WTC11 (cell line): ENCODE measurements at places on chromosomes 12 and 14.

- DNase-seq = no peak
Measured at GRCh38 chr12:23564451-23565152, 384.9 kb downstream of the SOX5 start.

DNA sequence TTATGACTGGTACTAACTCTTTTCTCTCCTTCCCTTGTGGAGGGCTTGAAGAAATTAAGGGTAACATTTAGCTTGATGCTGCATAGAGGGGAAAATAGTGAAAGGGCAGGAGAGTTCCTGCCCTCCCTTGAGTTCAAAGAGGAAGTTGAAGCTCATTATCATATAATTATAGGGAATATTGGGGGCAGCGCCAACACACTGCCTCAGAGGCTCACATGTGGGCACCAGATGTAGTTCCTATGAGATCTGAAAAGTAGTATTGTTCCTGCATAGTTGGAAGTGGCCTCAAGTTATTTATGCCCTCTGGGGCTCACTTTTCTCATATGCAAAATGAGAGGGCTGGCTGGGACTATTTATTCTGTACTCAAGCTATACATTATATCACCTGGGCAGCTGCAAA, 33.0 kb upstream of the FGF23 start:
- no peak for DNase-seq

GRCh38 chr12:981961-982360, 9.1 kb upstream of the ERC1 start:
- no peak for DNase-seq

DNA sequence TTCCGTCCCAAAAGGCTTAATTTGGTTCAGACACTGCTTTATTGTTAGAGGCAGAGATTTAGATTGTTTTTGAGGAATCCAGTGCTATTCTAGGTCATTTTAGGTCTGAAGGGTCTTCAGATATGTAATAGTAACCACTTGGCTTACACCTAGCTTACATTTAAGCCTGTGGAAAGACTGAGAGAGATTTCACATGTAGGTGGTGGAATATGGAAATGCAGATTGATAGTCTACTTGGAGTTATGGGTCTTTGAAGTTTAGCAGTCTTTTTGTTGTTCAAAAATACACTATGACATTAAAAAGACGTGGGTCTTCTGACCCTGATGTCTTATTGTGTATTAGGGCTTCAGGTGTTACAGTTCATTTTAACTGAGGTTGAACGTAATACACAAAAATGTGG, 51.4 kb upstream of the CCT2 start:
- DNase-seq = no peak

- DNase-seq = no peak
Measured at GRCh38 chr12:125100551-125101434, 35.6 kb downstream of the AACS start.
